ENCODE measurements at places on chromosomes 7 and 10.
A peak's percentile ranks its signal among the peaks of the same experiment; 100 is the strongest.

DNA sequence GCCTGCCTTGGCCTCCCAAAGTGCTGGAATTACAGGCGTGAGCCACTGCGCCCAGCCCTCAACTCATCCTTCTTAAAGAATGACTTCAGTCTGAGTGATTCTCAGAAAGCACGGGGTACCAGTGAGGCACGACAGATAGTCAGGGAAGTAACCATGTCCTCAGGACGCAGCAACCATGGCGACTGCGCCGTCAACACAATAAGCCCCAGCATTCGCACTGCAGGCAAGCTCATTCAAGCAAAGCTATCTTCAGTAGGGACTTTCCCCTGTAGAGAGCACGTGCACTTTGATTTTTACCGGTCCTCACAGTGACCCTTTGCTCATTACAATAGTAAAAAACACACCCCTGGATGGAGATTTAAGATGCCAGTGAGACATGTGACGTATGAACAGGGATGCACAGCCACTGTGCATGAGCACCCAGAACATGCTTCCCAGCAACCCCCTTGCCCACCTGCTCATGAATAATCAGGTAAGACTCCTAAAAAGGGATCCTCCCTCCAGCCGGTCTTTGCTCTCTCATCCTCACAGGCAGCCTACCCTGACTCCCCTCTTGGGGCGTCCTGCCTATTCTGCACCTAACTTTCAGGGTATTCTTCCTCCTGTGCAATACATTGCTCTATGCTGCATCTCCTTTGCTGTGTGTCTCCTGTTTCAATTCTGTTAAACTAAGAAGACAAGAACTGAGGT is 9.1 kb downstream of the WDR86 start:
- no peak for DNase-seq

DNA sequence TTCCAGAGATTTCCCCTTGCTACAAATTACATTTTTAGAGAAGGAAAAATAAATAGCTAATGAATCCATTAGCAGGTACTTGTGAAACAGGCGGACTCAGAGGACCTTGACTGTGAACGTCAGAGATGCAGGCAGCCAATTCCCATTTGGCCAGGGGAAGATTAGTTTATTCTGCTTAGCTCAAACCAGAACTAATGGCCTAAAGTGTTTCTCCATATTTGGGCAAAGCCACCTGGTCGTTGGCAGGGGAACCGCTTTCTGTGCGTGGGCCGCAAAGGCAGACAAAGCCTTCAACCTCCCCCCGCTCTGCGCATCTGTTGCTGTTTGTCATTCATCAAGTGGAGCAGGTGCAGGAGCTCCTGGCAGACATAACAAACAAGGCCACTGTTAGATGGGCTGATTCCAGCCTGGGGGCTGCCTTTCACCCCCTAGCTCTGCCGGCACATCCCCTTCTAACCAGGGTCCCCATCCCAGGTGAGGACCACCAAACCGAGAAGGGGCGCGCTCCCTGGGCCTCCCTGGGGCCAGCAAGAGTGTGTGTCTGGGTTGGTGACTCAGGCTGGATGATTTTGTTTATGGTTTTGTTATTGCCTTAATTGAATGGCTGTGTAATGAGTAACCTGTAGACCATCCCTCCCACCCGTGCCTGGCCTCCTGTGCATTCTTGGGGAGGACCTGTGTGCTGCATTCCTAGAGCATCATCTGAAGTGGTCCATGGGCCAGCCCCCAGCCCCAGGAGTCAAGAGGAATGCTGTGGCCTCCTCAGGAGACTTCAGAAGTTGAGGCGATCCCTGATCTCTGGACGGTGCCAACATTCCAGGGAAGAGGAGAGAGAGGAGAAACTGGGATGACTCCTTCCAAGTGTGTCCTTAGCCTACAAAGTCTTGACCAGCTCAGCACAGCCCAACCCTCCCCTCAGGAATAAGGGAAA is 14.5 kb upstream of the CPA1 start:
- DNase-seq: no peak

DNA sequence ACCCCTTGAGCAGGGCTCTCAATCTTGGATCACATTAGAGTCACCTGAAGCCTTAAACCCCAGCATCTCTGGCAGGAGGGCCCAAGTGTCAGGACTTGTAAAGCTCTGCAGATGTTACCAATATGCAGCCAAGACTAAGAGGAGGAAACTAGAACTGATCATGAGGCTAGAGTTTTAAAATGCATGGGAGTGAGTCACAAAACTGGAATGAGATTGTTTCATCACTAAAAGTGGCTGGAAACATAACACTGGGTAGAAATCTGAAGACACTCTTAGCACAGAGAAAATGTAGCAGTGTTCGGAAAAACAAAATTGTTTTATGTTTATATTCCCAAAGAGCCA is 63.3 kb upstream of the GHITM start:
- DNase-seq: no peak

DNA sequence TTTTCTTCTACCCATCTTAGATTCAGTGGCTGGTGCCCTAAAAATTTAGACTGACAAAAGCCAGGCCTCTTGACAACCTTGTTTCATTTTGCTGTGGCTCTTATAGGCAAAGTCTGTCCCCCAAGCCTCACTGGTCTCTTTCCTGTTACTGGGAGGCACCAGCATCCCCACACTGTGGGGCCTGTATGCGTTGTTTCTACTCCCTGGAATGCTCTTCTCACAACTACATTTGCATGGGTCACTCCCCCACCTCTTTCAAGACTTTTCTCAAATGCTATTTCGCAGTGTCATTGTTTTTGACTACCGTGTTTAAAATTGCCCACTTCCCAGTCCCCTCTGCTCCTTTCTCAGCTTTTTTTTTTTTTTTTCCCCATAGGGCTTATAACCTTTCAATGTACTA is 108.7 kb upstream of the DGKB start:
- no peak for DNase-seq

- DNase-seq: no peak
Observed at GRCh38 chr7:20211376-20211775, 5.8 kb downstream of the MACC1 start.

DNA sequence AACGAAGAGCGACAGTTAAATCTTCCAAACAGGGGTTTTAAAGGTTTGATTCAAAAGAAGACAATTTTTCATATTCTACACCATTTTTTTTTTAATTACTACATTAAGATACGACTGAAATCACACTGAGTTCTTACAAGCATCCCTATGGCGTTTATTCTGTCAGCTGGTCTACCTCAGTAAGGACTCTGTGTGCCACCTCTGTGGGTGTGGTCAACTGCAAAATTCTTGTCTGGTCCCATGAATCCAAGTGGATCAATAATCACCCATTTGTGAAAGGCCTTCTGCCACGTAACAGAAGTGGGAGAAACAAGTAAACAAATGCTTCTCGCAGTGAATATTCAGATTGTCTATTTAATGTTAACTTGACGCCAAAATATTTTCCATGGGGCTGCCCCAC is 104.1 kb downstream of the GRB10 start:
- no peak for DNase-seq

DNA sequence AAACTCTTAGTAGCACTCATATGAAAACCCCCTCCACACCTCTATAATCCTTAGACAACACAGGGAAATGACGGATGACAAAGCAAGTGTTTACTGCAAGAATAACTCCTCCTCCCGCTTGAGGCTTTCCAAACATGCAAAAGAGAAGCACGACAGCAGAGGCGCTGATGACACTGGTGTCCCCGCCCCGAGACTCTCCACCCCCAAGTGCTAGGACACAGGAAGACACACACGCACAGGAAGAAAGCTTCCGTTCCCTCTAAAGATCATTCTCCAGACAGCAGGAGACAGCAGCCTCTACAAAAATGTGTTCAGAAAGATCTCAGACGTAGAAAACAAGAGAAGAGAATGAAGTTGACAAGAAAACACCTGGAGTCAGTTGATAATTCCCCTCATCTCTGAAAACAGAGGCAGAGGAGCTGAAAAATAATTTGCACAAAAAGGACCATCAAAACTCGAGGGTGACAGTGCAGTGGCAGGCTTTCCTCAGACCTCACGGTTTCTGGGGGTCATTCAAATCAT is 90.2 kb downstream of the DLG5 start:
- DNase-seq: peak; percentile 64

- no peak for DNase-seq
Observed at GRCh38 chr10:7477538-7478334, 66.9 kb upstream of the SFMBT2 start.

DNA sequence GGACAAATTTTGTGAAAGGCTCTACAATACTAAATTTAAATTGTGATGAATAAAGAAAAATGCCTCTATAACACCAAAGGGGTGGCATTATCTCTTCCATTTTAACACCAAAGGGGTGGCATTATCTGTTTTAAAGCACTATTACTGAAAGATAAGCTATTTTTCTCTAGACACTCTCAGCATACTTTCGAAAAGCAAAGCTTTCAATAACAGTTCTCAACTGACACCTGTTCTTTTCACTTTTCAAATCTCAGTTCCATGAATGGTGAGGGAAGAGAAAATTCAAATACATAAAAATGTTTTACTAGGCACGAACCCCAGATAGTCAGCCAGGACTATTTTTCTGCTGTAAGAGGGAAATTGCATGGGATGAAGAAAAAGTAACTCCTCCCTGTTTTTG is 103.8 kb downstream of the CPEB3 start:
- DNase-seq: no peak

DNA sequence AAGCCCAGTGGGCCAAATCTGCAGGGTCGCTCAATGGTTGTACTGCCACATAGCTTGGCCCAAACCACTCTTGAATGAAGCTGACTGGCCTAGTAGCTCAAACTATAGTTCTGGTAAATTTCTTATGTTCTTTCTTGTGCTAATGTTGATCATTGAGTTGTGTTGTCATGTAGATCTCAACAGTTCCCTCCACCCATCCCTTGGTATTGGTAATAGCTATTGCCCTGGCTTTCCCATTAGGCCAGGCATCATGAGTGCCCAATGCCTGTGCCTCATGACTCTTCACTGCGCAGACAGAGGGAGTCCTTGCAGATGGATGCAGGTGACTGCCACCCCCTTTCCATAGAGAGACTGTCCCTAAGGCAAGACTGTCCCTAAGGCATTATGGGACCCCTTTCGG is 988.4 kb downstream of the KCNMA1 start:
- DNase-seq: no peak

GRCh38 chr10:60237977-60238758 is 151.5 kb downstream of the ANK3 start:
- DNase-seq: peak; percentile 81

DNA sequence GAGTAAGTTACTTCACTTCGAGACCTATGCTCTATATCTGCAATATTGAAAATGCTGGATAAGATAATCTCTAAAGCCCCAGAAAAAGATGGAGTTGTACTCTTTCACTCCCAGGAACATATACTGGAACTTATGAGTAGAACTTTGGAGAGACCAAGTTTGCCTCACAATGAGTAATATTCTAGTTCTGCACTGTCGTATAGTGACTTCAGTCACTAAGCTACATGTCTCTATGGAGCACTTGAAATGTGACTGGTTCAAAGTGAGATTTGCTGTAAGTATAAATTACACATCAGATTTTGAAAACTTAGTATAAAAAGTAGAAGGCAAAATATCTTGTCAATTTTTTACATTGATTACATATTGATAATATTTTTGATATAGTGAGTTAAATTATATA is 116.4 kb downstream of the PTEN start:
- DNase-seq: no peak

DNA sequence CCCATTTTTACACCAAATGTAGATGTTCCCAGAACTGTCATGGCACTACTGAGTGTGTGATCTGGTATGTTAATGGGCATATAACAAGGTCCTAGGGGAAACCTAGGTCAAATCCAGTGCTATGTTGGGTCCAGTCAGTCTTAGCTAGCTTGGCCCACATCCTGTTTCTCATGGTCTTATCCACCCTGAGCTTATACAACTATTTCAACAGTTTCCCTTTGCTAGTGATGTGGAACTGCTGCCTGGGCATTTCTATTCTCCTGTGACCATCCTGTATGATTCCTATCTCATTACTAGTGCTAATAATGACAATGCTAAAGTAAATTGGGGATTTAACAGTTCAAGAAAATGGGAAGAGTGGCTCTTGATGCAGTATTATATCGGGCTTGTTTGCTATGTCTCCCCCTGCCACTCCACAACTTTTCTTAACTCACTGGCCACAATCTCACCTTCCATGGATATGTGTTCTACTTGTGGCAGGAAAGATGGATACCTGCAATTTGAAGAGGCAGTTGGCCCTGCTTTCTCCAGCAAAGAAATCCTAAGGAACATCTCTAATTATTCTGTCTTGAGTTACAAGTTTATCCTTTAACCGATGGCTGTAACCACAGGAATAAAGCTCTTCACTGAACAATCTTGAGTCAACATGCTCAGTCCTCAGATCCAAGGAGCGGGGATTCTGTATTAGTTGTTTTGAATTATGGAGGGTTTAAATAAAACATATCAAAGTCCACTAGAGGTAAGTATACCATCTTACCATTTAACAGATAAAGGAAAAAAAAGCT is 707.8 kb downstream of the XPNPEP1 start:
- DNase-seq: no peak

Data from T-helper 2 cell (primary cell).